GM23248 (cell line): ENCODE measurements at places on chromosomes 6 and 20. TPM values are rescaled to one million over a fixed set of nuclear protein-coding genes. Genes with fewer than 3 reads are reported as not detected.

GRCh38 chr6:52249078-52249477 is 4.8 kb upstream of the IL17F start:
- no peak for DNase-seq

The C6orf15 gene
- not detected in 2 replicates for total RNA-seq

DNA sequence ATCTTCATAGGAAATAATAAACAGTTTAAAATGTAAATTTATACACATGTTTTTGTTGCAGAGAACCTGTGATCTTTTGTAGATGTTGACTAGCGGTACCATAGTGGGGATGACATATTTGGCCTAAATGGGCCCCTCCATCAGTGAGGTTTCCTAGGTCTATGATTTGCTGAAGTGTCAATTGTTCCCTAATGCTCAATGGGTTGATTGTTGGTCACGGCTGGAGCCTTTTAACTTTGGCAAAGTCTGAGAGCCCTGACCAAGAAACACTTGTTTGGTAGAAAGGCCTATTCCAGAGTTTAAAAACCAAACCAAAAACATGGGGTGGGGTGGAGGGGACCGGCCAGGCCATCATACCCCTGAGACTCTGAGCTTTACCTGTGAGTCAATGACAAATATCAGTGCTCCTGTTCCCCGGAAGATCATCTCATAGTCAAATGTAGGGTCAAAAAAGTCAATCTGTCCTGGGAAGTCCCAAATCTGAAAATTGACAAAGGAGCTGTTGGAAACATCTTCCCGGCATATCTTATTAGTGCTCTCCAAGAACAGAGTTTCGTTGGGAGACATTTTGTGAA is 25.1 kb downstream of the RRAGD start:
- DNase-seq, result no peak

The MOG gene
- not detected in 2 replicates for total RNA-seq

- peak; percentile 13 for DNase-seq
Measured at GRCh38 chr20:32168184-32168910, 39.2 kb downstream of the PLAGL2 start.

The BEND3 gene
- 1.8 and 2.7 TPM in 2 replicates for total RNA-seq

The POPDC3 gene
- total RNA-seq, result 37.4 and 45.1 TPM in 2 replicates

DNA sequence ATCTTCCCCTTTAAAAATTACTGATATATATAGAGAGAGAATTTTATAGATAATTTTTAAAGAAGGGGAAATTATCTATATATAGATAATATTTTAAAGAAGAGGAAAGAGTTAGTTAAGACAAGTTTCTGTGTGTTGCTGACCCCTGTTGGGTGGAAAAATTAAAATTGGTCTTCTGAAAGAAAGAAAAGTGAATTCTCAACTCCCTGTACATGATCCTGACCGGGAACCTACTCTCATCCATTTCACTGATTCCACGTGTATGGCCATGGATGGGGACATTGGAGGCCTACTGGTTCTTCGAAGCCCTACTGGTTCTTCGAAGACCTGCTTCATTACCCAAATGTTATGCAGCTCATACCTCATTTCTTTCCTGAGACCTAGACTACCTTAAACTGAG is 53.0 kb upstream of the TCF21 start:
- DNase-seq, result peak; percentile 26

The DEFB127 gene
- total RNA-seq, result not detected in 2 replicates

DNA sequence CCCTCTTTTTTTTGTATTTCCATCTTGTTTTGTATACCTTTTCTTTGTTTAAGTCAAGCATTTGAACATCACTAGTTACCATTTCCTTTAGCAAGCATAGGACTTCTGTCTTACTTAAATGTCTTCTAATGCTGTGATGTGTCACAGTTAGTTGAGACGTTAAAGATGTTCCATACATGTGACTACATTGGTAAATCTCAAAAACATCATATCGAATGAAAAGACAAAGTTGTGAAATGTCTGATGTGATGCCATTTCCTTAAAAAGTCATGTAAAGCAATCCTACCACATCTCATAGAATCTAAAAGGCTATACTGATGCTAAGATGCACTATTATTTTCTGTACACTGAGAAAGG is 26.8 kb downstream of the SLC16A10 start:
- DNase-seq, result peak; percentile 12

DNA sequence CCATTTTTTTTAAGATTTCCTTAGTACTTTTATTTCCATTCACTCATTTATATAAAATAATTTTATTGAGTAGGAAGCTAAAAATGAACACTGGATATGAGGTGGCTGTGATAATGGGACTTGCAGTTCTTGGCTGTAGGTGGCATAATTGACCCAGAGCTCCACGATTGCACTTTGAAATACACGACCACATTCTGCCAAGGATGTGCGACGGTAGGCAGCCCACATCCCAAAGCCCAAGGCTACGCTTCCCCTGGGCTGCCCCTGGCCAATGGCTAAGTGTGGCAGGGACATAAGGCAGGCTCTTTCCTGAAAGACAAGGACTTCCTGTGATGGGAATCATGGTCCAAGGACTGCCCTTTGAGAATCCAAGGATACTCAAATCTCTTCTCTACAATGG is 43.7 kb upstream of the ADTRP start:
- DNase-seq, result no peak

GRCh38 chr20:61753316-61753942 is 312.3 kb downstream of the TAF4 start:
- DNase-seq, result peak; percentile 72

DNA sequence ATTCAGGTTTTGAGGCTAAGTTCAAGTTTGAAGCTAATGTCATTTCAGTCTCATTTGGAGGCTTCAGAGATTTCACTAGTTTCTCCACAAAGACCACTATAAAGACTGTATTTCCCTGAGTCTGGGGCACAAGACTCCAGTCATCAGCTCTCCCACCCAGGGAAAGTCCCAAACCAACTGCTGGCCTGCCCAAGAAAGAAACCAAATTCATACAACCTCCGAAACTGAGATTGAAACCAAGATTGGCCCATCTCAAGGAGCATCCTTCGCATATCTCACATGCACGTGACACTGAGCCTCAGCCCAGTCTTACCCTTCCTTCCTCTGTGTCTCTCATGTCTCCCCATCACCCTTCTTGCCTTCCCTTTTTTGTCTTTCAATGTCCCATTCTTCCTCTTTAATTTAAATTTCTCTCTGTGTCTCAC is 3.5 kb upstream of the LTA start:
- DNase-seq, result no peak

DNA sequence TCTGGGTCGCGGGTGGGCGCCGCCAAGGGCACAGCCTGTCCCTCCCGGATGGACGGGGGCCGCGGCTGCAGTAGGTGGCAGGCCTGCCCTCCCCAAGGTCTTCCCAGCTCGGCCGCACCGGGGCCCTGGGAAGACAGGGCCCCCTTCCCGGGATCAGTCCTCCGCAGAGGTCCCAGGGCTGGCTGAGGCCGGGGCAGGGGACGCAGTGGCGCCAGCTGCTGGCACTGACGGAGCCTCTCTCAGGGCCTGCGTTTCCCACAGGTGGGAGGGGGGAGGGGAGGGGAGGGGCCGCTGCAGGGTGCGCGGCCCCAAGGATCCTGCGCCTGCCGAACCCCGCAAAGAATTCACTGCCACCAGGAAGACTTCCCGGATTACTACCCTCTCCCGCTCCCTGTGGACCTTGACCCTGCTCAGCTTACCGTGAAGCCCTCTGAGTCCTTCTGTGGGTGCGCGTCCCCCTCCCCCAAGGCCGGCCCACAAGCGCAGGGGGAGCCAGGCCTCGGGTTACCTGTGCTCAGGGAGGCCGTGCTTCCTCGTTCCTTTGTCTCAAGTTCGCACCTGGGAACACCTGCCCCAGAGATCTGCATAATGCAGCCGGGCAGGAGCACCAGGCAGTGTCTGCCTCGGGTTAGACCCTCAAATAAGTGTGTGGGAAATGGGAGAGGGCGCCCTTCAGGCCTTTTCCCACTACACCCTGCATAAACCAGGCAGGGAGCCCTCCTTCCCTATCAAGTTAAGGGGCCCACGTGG is 5.1 kb downstream of the LZTS3 start:
- DNase-seq, result no peak

- DNase-seq, result peak; percentile 85
Measured at GRCh38 chr6:12605888-12606345, 110.7 kb upstream of the PHACTR1 start.

- DNase-seq, result peak; percentile 72
Measured at GRCh38 chr6:27374824-27375612, 13.5 kb upstream of the ZNF391 start.

DNA sequence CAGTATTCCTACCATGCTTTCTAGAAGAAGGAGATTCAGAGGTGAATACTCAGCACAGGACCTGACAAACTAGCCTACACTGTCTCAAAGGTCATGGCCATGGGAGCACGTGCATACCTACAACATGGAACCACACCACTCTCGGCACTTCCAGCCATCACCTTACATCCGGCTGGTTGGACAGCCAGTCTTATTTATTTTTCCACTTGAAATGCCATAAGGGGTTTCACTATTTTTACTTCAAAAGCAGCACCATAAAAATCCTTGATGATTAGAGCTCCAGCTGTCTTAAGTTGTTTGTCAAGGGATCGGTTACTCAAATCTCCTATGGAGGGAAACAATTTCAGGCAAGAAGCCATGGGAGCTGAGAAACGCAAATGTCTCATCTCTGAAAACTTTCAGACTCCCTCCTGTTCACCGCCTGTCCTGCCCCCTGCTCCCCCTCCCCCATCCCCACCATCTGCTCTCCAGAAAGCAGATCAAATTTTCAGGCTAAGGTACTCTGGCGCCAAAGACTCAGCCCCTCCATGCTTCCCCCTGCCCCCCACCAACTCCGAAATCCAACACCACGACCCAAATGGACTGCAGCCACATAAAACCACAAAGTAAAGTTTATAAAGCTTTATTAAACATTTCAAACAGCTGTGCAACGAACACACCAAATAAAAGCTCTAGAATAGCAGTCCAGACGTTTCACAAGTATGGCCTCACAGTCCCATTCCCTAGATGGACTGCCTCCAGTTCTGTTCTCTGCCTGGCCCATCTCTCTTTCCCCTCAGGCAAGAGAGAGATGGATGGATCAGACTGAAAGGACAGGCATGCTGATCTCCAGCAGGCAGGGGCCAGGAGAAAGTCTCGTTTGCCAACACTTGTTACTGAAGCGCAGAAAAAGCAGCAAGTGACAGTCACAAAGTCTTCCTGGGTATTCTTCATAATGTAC is 4.0 kb upstream of the NNAT start:
- no peak for DNase-seq

GRCh38 chr6:11064836-11065235 is 20.7 kb upstream of the ELOVL2 start:
- peak; percentile 51 for DNase-seq

The NOX3 gene
- total RNA-seq, result not detected in 2 replicates

DNA sequence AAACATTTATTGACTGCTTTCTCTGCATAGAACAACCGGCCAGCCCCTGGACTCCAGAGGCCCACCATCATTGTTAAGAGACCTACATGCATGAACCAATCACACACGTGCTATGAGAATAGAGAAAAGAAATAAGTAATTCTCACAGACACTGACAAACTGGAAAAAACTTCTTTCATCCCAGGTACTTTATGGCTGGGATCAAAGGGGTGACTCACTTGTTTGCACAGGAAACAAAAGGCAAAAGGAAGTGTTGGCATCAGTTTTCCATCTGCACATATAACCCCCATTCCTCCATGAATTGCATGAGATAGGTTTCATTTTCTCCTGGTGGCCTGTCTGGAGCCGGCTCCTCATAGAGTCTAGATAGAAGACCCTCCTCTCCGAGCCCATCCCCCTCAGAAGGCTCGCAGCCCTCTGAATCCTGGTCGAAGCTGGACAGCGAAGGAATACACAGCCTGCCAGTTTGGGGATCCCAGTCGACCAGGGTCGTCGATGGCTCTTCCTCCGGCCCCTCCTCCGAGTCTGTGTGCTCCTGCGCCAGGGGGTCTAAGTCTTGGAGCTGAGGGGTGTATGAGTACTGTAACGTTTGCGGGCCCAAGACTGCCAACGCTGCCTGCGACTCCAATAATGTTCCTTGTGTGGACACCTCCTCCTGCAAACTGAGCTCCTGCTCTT is 43.3 kb downstream of the IL20RA start:
- DNase-seq, result no peak

- no peak for DNase-seq
Measured at GRCh38 chr6:134147034-134147533, 94.7 kb upstream of the SLC2A12 start.

The BACH2 gene
- under 0.01 TPM in 2 replicates for total RNA-seq

DNA sequence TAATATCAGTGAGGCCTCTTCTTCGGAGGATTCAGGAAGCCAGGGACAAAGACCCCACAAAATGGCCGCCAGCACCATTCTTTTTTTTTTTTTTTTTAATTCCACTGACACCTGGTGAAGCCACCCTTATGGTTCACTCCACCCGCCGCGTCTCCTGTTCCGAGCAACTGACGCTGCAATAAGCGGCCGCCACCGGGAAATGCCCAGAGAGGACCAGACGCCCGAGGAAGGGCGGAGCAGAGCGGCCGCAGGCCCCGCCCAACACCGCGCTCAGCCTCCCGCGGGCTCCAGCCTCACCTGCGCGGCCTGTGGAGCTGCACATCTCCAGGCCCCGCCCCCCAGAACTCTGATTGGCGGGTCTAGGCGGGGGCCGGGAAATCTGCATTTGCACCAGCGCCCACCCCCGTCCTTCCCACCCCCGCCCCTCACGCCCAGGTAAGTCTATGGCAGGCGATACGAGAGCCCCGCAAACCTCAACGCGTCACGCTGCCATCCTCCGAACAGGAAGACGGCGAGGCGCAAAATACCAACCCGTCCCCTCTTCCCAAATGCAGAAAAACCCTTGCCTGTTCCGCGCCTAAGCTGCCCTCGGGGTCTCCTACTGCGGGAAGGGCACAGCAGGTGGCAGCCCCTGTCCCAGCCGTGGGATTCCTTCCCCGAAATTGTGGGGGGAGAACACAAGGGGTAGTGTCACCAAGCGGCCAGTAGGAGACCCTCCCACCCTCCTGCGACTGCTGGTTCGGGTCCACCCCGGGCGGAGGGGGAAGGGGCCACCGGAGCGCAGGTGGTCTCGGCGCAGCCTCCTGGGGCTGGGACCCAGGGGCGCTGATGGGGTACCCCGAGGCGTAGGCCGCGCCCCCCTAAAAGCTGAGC is 960 bp downstream of the ATP9A start:
- peak; percentile 61 for DNase-seq

The MDFI gene
- total RNA-seq, result 1.4 TPM in 1 of 2 replicates, not detected in the other

- no peak for DNase-seq
Measured at GRCh38 chr6:115370202-115370601, 690.5 kb downstream of the FRK start.

DNA sequence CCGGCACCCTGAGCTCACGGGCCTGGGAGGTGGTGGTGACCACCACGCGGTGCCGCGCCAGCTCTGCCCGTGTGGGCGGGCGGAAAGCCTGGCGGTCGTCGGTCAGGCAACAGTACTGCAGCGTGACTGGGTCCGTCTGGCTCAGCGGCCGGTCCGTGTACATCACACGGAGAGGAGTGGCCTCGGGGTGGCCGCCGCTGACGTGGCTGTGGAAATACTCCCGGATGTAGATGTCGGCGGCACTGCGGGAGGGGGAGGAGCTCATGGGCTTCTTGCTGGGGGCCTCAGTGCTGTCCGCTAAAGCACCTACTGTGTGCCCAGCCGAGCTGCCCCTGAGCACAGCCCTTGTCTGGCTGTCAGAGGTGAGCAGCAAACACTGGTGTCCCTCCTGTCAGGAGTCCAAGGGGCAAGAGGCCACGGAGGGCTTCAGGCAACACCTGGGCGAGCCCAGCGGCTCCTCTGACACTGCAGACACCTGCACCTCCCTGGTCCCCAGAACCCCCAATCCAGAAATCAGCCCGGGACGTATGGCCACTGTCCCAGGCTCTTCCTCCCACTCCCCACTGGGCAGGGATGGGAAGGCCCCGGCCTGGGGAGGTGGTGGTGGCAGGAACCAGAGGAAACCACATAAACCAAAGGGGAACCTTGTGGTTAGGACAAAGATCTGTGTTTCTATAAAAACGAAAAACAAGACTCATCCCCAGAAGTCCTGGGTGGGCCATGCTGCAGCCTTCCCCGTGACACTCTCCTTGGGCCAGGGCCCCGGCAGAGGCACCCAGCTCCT is 6.5 kb downstream of the HELZ2 start:
- no peak for DNase-seq
